ENCODE measurements at places on chromosomes 5 and 9.

GRCh38 chr5:76455531-76456133 lies 52.5 kb downstream of the IQGAP2 start:
- DNase-seq, result no peak

DNA sequence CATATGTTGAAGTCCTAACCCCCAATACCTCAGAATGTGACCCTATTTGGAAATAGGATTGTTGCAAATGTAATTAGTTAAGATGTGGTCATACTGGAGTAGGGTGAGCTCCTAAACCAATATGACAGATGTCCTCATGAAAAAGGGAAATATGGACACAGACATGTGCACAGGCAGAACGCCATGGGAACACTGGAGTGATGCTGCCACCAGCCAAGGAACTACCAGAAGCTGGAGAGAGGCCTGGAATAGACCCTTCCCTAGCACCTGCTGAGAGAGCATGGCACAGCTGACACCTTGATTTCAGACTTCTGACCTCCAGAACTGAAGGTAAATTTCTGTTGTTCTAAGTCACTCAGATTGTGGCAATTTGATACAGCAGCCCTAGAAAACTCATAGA lies 110.8 kb downstream of the CTNND2 start:
- no peak for DNase-seq

DNA sequence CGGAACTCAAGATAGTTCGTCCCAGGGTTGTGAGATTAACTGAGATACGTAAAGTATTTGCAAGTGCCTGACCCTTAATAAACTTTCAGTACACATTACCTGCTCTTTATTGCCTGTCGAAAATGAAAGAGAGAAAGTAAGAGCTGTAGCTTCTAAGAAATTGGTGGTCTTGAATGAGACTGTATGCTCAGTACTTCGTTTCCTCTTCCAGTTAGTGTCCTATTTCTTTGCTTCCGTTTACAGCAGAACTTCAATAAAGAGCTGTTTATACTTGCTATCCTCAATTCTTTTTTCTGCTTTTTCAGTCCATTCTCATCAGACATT lies 534 bp downstream of the SRFBP1 start:
- peak; percentile 16 for DNase-seq

DNA sequence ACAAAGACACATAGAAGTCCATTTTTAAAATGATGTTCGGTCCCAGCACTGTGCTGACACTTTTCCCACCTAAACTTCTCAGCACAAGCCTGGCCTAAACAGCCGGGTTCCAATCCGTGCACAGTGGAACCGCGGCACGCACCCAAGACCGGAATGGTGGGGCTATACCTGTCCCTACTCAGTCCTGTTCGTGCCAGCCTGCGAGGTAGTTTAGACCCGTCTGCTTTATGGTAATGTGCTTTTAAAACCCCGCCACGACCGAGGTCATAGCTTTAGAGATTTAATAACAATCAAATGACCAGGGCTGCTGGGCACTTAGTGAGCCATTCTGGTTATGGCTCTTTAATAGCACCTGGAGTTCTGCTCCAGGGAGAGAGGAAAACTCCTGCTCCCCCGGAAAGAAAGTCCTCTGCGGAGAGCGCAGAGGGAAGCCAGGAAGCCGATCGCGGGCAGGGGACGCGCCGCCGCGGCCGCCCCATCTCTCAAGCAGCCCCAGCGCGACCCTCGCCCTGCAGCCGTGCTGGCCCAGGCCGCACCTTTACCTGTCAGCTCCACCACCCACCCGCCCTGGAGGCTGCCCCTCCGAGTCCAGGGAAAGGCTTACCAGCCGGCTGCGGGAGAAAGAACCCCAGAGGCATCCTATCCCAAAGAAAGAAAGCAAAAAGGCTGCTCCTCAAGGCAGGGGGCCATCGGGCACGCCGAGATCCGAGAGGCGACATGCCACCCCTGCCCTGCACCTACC lies 511 bp downstream of the ARL15 start:
- peak; percentile 31 for DNase-seq

- DNase-seq, result no peak
Measured at GRCh38 chr5:68379275-68380036, 163.9 kb downstream of the PIK3R1 start.

DNA sequence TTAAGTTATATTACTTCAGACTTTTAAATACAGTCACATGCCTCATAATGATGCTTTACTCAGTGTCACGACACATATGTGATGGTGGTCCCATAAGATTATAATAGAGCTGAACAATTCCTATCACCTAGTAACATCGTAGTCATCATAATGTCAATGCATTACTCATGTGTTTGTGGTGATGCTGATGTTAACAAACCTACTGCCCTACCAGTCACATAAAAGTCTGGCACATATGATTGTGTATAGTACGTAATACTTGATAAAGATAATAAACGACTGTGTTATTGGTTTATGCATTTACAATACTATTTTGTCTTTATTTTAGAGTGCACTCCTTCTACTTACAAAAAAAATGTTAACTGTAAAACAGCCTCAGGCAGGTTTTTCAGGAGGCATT lies 103.7 kb downstream of the PAM start:
- DNase-seq, result no peak

DNA sequence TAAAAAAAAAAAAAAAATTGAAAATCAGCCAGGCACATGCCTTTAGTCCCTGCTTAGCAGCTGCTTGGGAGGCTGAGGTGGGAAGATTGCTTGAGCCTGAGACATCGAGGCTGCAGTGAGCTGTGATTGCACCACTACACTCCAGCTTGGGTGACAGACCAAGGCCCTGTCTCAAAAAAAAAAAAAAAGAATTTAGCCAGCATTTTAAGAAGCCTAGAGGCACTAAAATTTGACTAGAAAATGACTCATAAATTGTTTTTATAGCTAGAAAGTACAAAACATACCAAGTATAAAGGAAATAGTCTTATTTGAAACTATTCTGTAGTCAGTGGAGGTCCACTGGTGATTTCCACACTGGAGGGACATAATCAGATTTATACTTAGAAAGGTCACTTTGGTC lies 17.5 kb downstream of the LRRC70 start:
- peak; percentile 7 for DNase-seq

DNA sequence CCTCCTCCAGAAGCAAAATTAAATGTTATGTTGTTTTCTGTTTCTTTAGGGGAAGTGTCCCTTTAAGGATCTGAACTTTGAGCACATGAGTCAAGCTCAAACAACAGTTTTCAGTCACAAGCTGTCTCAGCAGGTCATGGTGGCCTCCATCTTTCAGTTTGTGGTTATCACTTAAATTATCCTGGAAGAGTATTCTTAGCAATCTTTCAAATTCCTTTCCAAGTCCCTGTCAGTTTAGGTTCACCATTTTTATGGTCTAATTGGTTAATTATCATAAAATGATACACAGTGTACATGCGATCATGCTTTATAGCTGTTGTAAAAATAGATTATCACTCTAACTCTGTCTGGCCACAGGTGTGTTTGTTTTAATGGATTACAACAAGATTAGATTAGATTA lies 43.1 kb upstream of the SELENOP start:
- peak; percentile 81 for DNase-seq

- no peak for DNase-seq
Measured at GRCh38 chr5:30596495-30597064, 596.9 kb upstream of the CDH6 start.

GRCh38 chr5:134911285-134912206 lies 6.6 kb downstream of the PCBD2 start:
- DNase-seq, result no peak

GRCh38 chr9:89595646-89596045 lies 9.2 kb upstream of the GADD45G start:
- no peak for DNase-seq
